ENCODE measurements at places on chromosomes 12 and 14.

GRCh38 chr12:47035484-47035883 lies 43.9 kb upstream of the PCED1B start:
- no peak for DNase-seq

- no peak for DNase-seq
Measured at GRCh38 chr14:22803687-22803974, 11.6 kb downstream of the SLC7A7 start.

GRCh38 chr14:22296088-22296487 lies 292.9 kb downstream of the DAD1 start:
- DNase-seq, result no peak

DNA sequence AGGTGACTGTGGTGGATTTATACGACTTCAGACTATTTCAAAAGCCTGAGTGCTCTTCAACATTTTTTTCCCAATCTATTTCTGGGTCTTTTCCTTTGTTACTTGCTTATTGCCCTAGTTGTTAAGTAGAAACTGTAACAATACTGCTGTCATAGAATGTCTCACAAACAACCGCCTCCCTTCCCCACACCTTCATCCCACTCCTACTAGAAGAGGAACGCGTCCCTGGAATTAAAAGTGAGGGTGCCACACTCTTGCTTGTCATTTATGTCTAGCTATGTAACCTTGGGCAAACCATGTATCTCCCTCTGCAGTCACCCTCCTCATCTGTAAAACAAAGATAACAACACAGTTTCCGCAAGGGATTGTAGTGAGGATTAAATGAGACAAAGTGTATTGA lies 8.6 kb downstream of the BRAP start:
- no peak for DNase-seq

Measured in erythroblast (primary cell).